Left hindlimb (tissue), 1 donor: ENCODE measurements at places on chromosomes 11 and 22.

DNA sequence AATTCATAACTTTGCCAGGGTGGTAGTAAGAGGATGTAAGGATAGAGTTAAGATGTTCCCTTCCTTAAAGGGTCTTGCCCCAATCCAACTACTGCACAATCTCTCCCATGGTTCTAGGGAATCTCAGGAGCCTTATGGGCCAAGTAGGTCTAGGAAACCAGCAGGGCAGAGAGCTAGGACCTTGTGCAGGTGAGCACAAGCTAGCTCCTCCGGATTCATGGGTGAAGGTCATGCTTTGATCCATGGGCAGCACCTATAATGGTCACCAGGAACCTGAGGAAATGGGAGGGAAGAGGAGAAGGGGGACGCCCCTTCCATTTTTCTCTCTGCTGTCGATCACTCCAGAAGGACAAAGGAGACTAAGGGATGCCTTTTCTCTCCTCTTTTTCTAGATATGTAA is 16.8 kb downstream of the KCNJ11 start:
- no peak for DNase-seq

DNA sequence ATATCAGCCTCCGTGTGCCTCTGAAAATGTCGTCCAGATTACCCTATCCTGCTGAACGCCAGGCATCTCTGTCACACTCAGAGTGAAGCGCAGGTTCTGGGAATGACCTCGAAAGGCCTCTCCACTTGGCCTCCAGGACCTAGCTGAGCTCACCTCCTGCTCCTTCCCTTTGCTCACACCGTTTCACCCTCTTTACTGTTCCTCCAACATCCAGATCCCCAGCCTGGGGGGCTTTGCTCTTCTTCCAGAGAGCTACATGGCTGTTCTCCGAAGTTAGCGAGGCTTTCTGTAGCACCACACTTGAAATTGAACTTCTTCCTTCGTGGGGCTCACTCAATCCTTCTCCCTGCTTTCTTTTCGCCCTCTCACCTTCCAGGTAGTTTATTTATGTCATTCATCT is 27.9 kb downstream of the GLB1L2 start:
- DNase-seq, result no peak

DNA sequence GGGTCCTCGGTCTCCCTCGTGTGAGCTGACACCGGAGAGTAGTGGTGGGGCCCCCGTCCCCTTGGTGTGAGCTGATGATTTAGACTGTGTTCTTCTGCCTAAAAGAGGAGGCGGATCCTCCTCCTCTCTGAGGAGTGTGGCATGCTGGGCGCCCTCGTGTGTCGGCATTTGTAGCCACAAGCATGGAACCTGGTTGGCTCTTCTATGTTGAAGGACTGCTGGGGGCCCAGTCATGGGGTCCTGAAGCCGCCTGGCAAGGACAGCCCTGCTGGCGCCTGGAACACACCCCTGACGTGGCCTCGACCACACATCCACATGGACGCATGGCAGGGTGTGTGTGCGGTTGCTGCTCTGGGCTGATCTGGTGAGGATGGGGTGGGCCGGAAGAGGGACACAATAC is 50.2 kb downstream of the AP2A2 start:
- peak; percentile 65 for DNase-seq

DNA sequence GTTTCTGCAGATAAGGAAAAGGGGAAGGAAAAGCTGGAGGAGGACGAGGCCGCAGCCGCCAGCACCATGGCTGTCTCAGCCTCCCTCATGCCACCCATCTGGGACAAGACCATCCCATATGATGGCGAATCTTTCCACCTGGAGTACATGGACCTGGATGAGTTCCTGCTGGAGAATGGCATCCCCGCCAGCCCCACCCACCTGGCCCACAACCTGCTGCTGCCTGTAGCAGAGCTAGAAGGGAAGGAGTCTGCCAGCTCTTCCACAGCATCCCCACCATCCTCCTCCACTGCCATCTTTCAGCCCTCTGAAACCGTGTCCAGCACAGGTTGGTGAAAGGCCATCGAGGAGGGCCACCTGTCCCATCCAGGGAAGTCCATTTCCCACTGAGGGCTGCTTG is 5.6 kb downstream of the TEF start:
- no peak for DNase-seq

- DNase-seq, result no peak
Measured at GRCh38 chr11:3835751-3836150, 5.0 kb downstream of the RHOG start.

- DNase-seq, result no peak
Measured at GRCh38 chr22:19599626-19600243, 75.5 kb upstream of the CLDN5 start.

DNA sequence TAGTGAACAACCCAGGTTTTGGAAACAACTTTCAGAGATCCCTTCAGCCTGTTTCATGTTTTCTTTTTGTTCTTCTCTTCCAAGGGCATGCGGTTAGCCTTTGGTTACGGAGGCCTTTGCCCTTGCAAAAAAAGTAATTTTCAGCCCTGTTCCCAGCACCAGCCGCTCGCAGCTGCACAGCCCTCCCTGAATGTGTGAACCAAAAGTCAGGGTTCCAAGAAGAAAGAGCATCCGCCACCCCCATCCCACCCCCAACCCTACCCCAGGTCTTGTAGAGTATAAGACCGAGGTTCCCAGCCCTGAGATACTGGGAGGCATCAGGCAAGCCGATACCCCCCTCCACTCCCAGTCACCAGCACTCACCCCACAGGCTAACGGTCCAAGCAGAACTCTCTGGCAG is 56.4 kb downstream of the IGLL1 start:
- DNase-seq, result no peak

DNA sequence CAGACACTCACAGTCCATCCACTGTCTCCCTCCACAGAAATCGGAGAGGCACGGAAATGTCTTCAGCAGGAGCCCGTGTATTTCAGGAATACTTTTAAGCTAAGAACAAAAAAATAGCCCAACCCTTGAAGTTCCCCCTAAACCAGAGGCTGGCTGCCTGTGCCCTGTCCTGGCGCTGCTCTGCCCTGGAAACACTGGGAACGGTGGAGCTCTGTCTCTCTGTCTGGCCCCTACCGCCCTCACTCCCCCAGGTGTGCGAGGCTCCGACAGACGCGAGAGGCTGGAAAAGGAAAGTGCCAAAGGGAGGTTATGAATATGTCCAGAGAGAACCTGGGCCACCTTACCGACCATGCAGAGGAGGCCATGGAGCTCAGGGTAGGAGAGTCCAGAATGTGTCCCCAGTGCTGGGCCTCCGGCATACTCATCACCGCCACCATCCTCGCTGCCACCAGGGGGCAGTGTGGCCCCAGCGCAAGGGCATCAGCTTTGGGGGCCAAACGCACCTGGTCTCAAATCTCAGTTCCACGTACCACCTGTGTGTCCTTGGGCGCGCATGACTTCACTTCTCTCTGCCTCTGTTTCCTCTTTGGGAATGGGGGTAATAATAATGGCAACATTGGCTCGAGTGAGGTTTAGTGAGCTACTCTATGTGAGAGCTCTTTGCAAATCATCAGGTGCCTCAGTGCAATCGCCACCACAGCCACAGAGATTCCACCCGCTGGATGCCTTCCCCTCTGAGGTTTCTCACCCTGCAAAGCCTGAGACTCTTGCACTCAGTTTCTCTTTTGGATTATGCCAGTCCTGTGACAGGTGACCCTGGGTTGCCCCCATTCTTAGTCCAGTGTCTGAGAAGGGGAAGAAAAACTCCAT is 10.4 kb upstream of the SLCO2B1 start:
- no peak for DNase-seq

GRCh38 chr11:115421352-115421991 is 82.7 kb downstream of the CADM1 start:
- no peak for DNase-seq

- DNase-seq, result peak; percentile 31
Measured at GRCh38 chr22:38740754-38741153, 15.0 kb downstream of the SUN2 start.

- DNase-seq, result no peak
Measured at GRCh38 chr11:28488336-28488735, 380.1 kb downstream of the METTL15 start.

GRCh38 chr11:17898782-17899181 is 114.1 kb downstream of the SERGEF start:
- DNase-seq, result no peak

GRCh38 chr11:93852242-93852641 is 1.8 kb upstream of the VSTM5 start:
- no peak for DNase-seq

DNA sequence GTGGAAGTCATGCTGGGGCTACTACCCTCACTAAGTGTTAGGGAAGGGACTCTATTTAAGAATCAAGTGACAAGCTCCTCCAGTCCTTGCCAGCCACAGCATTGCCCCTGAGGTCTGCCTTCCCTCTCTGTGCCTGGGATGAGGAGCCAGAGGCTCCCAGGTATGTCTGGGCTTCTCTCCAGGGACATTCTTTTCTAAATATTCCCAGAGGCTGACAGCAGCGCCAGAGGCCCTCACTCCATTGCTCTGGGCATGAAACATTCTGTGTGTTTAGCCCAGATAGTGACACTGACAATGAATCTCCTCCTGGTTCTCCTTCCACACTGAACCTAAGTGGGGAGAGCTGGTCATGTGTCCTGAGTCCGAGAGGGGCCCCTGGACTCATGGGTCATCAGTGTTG is 2.2 kb downstream of the OR51E1 start:
- DNase-seq, result no peak

- peak; percentile 88 for DNase-seq
Measured at GRCh38 chr22:44620129-44620840, 81.7 kb upstream of the PRR5 start.

DNA sequence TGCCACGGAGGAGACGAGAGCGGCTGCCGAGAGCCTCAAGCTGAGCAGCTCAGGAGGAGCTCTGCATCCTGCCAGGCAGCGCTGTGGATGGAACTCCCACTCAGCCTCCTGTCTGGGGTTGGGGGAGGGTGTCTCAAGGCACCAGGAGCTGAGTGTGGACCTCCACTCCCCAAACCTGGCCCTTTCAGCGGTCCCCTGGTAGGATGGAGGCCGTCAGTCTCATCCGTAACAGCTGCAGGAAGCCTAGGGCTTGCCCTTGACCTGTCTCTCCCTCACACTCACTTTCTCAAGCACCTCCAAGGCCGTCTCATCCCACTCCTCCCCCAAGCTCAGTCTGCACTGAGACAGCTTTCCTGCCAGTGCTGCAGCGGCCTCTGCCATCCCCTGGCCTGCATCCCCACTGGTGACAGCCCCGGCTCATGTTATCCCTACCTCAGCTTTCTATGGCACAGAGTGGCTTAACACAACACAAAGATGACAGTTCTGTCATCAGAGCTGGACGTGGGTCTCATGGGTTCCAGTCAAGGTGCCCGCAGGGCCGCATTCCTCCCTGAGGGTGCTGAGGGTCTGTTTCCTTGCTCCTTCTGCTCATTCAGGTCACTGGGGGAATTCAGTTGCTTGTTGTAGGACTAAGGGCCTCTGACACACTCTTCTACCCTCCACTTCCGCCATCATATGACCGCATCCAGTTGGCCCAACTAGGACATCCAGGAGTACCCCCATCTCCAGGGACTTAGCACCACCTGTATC is 341.9 kb upstream of the B3GAT1 start:
- no peak for DNase-seq

- DNase-seq, result peak; percentile 82
Measured at GRCh38 chr22:20298803-20299745, 20.8 kb downstream of the DGCR6L start.

GRCh38 chr11:82546661-82547557 is 186.8 kb downstream of the FAM181B start:
- no peak for DNase-seq

DNA sequence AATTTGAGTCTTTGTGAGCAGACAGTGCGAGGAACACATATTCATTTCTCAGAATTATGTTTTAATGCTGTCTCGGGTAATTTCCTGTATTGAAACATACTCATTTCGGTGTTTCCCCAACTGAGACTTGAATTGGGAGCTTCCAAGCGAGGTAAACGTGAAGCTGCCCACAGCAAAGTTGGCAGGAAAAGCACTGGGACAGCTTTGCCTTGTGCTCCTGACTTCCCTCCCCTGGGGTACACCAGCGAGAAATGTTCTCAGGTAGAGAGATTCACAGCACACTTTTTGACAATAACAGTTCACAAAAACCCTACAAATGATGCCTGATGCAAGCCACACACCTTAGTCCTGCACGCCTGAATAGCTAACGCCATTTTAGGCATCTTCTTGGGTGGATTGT is 3.1 kb downstream of the HTR3B start:
- no peak for DNase-seq
